ENCODE measurements at places on chromosomes 1 and 21.

DNA sequence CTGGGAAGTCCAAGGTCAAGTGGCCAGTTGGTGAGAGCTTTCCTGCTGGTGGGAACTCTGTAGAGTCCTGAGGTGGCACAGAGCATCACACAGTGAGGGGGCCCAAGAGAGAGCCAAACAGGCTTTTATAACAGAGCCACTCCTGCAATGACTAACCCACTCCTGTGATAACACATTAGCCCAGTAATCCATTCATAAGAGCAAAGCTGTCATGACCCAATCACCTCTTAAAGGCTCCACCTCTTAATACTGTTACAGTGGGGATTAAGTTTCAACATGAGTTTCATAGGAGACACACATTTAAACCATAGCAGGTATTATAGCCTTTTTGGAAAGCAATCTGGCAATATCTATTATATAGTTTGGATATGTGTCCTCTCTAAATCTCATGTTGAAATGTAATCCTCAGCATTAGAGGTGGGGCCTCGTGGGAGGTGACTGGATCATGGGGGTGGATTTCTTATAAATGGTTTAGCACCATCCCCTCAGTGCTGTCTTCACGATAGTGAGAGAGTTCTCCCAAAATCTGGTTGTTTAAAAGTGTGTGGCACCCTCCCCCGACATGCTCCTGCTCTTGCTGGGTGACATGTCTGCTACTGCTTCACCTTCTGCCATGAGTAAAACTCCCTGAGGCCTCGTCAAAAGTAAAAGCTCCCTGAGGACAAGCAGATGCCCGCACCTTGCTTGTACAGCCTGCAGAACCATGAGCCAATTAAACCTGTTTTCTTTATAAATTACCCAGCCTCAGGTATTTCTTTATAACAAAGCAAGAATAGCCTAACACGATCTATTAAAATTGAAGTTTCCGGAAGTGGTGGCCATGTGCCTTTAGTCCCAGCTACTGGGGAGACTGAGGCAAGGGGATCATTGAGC is 64.5 kb downstream of the CD58 start:
- no peak for DNase-seq

GRCh38 chr1:110360431-110360830 is 21.3 kb downstream of the RBM15 start:
- DNase-seq: no peak

- DNase-seq: no peak
Observed at GRCh38 chr1:160710517-160711252, 937 bp downstream of the CD48 start.

DNA sequence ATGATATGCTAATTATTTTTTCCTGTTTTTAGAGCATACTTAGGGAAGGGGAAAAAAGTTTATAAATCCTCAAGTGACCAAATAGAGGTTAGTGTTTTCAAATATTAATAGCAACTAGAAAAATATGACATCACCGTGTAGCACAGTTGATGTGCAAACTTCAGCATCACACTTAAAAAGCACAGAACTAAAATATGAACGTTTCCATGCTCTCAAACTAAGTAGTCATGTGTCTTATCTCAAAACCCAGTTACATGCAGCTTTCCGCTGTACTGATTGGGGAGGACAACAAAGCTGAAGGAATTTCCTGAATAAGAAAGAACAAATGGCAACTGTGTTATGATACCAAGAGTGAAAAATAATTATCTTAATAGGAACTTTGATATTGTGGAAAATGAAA is 903.7 kb downstream of the ADGRL2 start:
- DNase-seq: no peak

- DNase-seq: no peak
Observed at GRCh38 chr21:44275041-44275440, 10.6 kb upstream of the AIRE start.

DNA sequence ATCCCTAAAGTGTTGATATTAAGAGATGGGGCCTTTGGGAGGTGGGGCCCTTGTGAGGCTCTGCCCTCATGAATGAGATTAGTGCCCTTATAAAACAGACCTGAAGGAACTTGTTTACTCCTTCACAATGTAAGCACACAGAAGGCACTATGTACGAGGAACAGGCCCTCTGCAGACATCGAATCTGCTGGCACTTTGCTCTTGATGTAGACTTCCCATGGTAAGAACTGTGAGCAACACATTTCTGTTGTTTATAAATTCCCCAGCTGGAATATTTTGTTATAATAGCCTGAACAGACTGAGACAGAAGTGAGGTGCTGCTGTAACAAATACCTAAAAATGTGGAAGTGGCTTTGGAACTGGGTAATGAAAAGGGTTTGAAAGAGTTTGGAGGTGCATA is 193.2 kb downstream of the TGFB2 start:
- DNase-seq: no peak

Measured in stimulated activated CD4-positive, alpha-beta T cell treated with anti-CD3 and anti-CD28 coated beads, Interleukin-4, amount 100 ng/mL, for 4 hours (primary cell).